NCI-H748 treated with DMSO at 0.1 percent for 48 hours (cell line): ENCODE measurements at places on chromosomes 2 and 18.
A peak's percentile ranks its signal among the peaks of the same experiment; 100 is the strongest.

DNA sequence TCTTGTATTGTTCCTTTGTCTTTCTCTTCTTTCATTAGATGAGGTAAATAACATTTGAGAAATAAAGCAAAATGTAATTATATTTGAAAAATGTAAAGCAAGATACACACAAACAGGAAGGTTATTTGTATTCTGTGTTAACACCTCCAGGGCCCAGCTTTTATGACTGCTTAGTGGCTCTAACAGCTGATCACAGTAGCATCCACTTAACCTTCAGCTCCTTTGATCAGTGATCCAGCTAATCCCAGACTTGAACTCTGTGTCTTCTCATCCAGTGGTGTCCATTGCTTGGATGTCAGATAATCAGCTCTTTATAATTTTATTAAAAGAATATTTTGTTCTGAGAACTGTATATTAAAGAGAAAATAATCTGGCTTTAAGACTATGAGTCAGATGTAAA lies 44.5 kb downstream of the PSMD14 start:
- no peak for DNase-seq

- DNase-seq, result no peak
These were observed 18.0 kb downstream of the TWIST2 start for GRCh38 chr2:238865744-238866355.

GRCh38 chr2:176819306-176819705 lies 393.3 kb upstream of the HNRNPA3 start:
- DNase-seq, result no peak

DNA sequence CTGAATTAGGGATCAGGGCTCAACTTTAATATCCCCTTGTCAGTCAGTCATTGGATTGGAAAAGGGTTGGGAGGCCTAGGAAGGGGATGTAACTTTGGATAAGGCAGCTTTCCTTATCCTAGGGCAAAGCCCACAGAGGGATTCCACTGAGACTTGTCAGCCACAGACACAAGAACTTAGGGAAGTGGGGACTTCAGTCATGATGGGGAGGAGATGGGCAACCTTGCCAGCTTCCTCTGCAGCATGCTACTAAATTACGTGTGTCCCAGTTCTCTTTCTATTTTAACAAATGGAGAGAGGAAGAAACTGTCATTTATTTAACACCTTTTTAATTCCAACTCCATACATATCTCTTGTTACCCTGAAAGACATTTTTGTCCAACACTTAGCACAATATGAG lies 237.8 kb downstream of the WDR7 start:
- DNase-seq, result no peak

DNA sequence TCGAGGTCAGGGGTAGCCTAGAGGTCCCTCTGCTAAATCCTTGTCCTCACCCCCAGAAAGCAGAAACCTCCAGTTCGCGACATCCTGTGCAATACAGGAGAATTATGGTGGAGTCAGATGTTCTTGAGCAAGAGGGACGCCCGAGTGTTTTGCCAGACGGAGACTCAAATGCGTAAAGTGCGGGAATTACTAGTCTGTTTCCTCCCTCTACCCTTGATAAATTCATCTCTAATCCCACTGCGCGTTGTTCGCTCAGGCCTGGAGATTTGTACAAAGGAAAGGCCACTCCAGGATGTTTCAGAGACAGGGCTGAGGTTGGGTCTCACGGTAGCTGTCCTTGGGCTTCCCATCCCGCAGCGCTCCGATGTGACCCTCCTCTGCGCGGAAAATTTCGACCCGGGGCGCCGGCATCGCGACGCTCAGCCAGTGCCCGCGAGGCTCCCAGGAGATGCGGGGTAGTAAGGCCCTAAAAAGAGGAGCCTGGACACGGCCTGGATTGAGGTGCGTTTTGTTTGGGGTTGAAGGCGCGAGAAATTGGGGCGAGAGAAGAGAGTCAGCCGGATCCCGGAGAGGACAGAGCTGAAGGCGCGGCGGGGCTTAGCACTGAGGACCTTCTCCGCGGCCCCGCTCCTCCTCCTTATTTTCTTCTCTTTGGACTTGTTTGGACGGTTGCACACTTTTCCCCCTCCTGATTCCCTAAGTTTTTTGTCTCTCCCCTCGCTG lies 2.6 kb upstream of the NEUROD1 start:
- DNase-seq, result no peak

GRCh38 chr18:9353596-9353995 lies 19.0 kb downstream of the TWSG1 start:
- no peak for DNase-seq

GRCh38 chr2:108492364-108492763 lies 41.9 kb upstream of the LIMS1 start:
- no peak for DNase-seq

GRCh38 chr2:203002054-203002821 lies 12.4 kb upstream of the NBEAL1 start:
- no peak for DNase-seq

GRCh38 chr2:218927422-218927821 lies 32.0 kb upstream of the CDK5R2 start:
- peak; percentile 80 for DNase-seq

DNA sequence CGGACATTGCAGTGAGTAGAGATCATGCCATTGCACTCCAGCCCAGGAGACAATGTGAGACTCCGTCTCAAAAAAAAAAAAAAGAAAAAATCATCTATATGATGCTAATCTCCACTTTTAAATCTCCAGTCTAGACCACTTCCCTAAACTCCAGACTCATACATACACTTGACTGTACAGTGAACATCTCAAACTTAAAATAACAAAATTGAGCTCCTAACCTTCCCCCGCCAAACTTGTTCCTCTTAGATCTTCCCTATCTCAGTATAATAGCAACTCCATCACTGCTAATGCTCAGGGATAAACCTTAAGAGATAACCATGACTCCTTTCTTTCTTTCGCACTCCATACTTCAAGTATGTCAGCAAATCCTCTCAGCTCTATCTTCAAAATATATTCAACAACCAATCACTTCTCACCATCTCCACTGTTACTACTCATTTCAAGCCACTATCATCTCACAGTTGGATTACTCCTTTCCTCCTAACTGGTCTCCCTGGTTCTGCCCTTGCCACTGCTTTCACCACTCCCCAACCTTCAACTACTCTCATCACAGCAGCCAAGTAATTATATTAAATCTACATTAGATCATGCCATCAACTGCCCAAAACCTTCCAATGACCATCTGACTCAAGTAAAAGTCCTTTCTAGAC lies 12.0 kb downstream of the MEMO1 start:
- no peak for DNase-seq

- DNase-seq, result no peak
These were observed 1.1 kb downstream of the SEPTIN2 start for GRCh38 chr2:241316825-241317224.

DNA sequence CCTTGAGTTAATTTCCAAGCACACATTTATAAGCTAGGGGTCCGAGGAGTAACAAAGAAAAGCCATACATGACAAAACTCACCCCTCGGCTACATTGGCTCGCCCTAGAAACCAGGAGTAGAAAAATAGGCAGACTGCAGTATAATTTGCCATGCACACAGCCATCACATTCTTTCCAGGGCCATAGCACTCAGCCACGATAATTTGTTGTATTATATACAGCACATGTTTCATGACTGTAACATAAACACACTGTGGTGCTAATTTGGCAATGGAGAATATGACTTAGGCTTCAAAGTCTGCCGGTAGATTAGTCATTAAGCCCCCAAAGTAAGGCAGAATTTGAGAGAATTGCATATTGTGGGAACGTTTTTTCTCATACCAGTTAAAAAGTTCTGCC lies 254.9 kb downstream of the ZNF521 start:
- DNase-seq, result no peak

DNA sequence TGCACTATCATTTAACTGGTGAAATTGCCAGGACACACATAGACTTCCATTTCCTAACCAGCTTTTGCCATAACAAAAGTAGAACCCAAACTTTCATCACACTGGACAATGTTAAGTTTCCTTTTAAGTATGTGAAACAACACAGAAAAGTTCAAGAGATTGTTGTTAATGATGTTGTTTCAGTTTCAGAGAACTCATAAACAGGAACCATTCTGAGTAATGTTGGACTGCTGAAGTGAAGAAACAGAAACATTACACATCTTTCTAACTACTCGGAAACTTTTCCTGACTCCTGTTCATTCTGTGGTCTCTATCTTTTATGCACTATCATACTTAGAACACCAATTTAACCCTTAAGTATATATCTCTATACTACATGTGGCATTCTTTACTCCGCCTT lies 179.2 kb downstream of the RIT2 start:
- no peak for DNase-seq
